ENCODE measurements at places on chromosomes 4 and X.

DNA sequence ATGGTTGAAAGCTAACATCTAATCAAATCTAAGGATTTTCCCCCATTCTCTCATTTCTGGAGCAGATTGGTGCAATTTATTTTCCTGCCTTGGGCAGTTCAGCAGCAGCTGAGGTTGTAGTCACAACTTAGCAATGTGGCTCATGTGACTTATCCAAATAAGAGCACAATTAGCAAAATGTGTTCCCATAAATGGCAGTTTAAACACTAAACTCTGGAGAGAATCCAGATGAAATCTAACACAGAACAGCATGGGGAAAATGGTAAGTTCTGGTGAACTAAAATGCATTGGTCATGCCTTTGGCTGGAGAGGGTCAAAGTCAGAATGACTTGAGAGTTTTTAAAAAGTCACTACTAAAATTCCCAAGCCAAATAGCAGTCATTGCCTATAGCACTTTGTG, 422.6 kb upstream of the DIPK2B start:
- DNase-seq, result no peak

DNA sequence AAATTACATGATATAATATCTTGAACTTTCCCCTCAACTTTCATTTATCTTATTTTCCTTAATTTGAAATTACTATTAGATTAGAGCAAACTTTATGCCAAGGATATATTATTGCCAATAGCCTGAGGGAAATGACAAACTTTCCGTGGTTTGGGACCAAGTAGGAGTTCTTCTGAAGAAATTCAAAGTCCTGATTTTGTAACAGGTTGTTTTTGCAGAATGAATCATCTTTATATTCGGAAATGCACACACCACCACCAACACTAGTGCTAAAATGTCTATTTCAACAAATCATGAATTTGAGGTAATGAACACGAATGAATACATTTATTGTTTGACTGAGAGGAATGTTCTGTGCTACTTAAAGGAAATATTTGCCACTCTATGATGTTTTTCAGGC, 226.7 kb downstream of the GRIA2 start:
- no peak for DNase-seq

DNA sequence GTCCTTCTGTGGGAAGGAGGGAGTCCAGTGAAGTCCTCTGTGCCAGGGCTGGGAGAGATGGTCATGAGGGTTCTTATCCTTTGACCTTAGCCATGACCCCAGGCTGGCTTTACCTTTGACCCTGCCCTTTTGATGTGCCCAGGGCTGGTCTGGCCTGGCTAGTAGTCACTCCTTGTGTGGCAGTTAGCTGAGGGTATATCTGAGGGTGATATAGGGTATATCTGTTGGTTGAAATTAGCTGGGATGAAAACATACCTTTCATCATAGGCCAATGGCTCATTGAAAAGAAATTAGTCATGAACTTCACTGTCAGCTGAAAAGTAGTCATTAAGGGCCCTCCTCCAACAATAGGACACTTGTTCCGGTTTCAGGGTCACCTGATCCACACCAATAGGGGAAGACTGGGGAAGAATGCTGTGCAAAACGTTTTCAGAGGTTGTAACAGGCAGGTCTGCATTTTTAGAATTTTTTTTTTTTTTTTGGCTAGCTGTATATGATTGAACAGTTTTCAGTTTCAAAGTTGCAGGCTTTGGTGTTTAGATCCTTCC, 74.6 kb upstream of the STOX2 start:
- no peak for DNase-seq

GRCh38 chr4:17546678-17547077, 30.3 kb upstream of the LAP3 start:
- DNase-seq, result no peak

- no peak for DNase-seq
Observed at GRCh38 chr4:115126491-115126890, 13.1 kb upstream of the NDST4 start.

- no peak for DNase-seq
Observed at GRCh38 chrX:115936008-115936407, 234.5 kb upstream of the AGTR2 start.

DNA sequence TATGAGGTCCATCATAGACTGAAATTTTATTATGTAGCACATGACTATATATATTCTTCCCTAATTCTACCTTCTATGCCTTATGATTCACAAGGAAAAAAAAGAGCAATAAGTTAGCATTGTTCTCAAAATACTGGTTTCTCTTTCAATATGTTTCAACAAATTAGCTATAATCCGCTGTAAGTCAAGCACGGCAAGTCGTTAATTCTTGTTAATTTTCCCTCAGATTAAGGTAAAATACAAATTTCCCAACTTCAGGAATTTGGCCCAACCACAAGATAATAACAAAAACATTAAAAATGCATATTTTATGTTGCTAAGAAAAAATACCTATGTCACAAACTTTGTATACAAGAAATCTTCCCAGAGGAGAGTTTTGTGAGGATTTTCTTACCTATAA, 296.5 kb upstream of the GALNTL6 start:
- no peak for DNase-seq

GRCh38 chr4:181661923-181662322, 581.3 kb upstream of the TENM3 start:
- no peak for DNase-seq

- no peak for DNase-seq
Observed at GRCh38 chrX:97026406-97026805, 142.7 kb downstream of the RPA4 start.

DNA sequence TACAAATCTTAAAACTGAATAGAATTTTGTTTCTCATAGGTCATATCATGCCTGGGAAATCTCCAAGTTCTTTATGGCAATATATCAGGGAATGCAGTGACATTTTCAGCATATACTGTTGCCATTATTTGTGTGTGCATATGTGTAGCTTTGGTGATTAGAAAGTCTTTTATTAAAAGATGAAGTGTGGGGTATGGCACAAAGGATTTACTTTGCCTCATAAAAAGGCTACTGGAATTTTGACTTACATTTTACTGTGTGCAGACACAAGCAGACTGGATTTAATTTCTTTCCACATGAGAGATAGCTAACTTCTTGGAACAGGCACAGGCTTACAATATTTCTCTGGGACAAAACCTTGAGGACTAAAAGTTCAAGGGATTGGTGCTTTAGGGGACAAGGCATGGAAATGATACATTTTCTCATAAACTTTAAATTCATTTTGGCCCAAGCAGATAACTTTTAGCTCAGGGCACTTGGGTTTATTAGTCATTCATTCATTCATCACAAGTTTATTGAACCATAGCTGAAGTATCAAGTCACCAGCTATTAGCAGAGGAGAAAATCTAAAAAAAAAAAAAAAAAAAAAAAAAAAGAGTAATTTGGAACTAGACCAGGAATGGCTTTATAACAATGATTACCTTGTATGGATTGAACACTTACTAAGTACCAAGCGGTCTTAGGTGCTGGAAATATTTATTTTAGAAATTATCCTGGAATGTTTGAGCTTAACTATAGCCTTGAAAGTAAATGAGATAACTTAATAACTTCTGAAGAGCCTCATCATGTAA, 191.5 kb downstream of the SLIT2 start:
- no peak for DNase-seq

GRCh38 chrX:115399306-115399705, 109.8 kb downstream of the LUZP4 start:
- no peak for DNase-seq

DNA sequence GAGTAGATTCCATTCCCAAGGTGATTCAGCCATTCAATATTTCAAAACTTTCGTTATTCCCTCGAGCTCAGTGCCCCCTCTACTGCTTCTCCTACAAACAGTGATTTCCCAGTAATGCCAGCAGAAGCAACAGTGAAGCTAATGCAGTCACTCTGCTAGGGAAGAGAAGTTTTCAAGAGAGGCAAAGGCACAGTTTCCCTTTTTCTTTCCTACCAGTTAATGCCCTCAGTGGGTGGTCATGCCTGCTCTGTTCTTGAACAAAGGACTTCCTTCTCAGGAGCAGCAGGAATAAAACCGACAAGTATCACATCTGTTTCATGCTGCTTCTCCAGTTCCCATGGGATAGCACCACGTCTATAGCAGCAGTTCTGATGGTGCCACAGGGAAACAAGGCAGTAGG, 317.2 kb downstream of the TENM3 start:
- no peak for DNase-seq

- no peak for DNase-seq
Observed at GRCh38 chr4:107592519-107592918, 127.5 kb downstream of the PAPSS1 start.

DNA sequence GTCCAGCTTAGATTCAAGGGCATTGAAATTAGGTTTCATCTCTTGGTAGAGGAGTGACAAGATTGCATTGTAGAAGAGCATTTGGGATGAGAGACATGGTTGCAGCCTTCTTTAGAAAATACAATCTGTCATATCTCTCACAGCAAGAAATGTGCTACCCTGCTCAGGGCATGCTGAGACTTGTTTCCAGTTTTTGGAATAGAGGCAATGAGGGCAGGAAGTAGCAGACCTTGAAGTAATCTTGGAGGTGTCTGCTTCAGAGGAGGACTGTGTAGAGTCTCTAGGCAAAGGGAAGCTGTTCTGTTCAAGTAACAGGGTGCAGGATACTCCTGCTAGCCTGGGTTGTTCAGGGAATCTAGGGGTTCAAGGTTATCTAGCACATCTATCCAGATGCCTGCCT, 116.1 kb upstream of the ZNF827 start:
- DNase-seq, result no peak

DNA sequence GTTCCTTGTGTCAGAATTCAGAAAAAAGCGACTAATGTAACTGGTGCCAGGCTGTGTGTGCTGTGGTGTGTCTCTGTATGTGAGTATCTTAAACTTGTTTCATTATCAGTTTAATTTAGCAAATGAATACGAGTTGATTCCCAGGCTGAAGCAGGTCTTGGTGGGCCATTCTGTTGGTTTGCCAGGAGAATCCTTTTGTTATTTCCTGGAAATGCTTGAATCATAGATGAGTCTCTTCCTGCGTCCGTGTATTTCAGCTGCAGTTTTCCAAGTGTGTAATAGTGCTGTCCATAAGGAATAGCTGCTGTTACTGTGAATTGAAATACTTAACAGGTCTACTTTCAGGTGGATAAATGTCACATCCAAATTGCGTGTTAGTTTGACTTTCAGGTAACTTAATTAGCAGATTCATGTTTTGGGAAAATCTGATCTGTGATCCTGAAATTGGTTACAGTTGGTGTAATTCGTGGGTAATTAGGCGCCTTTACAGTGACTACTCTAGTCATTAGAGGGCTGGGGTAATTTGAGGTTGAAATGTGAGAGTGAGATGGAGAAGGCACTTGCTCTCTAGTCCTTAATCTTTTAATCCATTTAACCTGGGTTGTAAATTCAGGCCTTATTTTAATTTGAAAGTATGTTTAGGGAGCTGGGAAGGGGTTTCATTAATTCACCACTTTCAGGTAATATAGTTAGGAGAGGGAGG, 23.8 kb downstream of the TMEM131L start:
- no peak for DNase-seq

GRCh38 chr4:183130328-183131155, 31.5 kb downstream of the WWC2 start:
- no peak for DNase-seq

- DNase-seq, result no peak
Observed at GRCh38 chr4:111187108-111187507, 564.2 kb upstream of the PITX2 start.

GRCh38 chr4:8727546-8728510, 135.3 kb downstream of the CPZ start:
- no peak for DNase-seq

Data from stimulated activated CD8-positive, alpha-beta memory T cell treated with anti-CD3 and anti-CD28 coated beads, Interleukin-4, amount 100 ng/mL, for 24 hours (primary cell).